ENCODE measurements at places on chromosomes 7 and 10. TPM values are rescaled to one million over a fixed set of nuclear protein-coding genes. Genes with fewer than 3 reads are reported as not detected.

The SERPINE1 gene
- total RNA-seq = not detected

The GNG11 gene
- 0.56 TPM for total RNA-seq

The FOXL3 gene
- total RNA-seq = not detected

The SEMA3E gene
- total RNA-seq = 0.96 TPM

The CRYGN gene
- total RNA-seq = not detected
